Peyer's patch (tissue), 4 donors: ENCODE measurements at places on chromosomes 11 and 22. TPM values are rescaled to one million over a fixed set of nuclear protein-coding genes. Genes with fewer than 3 reads are reported as not detected.

GRCh38 chr11:33931067-33931466 is 39.2 kb upstream of the LMO2 start:
- no peaks in the 10 kb centered on the region for H3K27me3 ChIP-seq
- peak overlapping the region; percentile 75 for H3K27ac ChIP-seq

GRCh38 chr11:27291954-27292636 is 70.9 kb downstream of the CCDC34 start:
- peak overlapping the region; percentile 39 for H3K27ac ChIP-seq
- no peaks in the 10 kb centered on the region for H3K27me3 ChIP-seq
- H3K4me3 ChIP-seq: no peak overlapping the region
- peak; percentile 85 for DNase-seq
- H3K36me3 ChIP-seq: no peaks in the 10 kb centered on the region

The MCAM gene
- 99.9 TPM for total RNA-seq

The OR5T1 gene
- total RNA-seq: not detected

- H3K4me3 ChIP-seq: no peak overlapping the region
- no peaks in the 10 kb centered on the region for H3K4me1 ChIP-seq
- H3K27ac ChIP-seq: no peak overlapping the region
- H3K36me3 ChIP-seq: no peaks in the 10 kb centered on the region
Observed at GRCh38 chr11:100013011-100013410, 674.1 kb upstream of the ARHGAP42 start.

- DNase-seq: no peak
- H3K27ac ChIP-seq: no peak overlapping the region
- H3K27me3 ChIP-seq: no peaks in the 10 kb centered on the region
Observed at GRCh38 chr11:19121646-19122045, 4.7 kb downstream of the ZDHHC13 start.

- peak overlapping the region; percentile 76 for H3K27ac ChIP-seq
- H3K27me3 ChIP-seq: no peaks in the 10 kb centered on the region
- DNase-seq: no peak
- no peaks in the 10 kb centered on the region for H3K4me1 ChIP-seq
Observed at GRCh38 chr11:128465946-128466705, 121.2 kb downstream of the ETS1 start.

DNA sequence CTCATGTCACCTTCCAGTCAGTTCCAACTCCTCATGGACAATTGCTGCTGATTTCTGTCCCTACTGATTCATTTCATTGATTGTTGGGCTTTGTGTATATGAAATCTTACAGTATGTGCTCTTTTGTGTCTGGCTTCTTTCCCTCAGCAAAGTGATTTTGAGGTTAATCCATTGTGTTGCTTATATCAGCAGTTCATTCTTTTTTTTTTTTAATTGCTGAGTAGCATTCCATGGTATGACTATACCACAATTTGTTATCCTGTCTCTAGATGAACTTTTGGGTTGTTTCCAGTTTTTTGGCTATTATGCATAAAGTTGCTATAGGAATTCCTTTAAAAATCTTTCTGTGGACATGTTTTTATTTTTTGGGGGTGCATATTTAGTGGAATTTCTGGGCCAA is 59.9 kb downstream of the NXPE1 start:
- no peaks in the 10 kb centered on the region for H3K36me3 ChIP-seq
- H3K27me3 ChIP-seq: no peaks in the 10 kb centered on the region
- H3K4me1 ChIP-seq: no peaks in the 10 kb centered on the region
- no peak overlapping the region for H3K4me3 ChIP-seq
- no peak for DNase-seq

The KCNC1 gene
- total RNA-seq: 0.13 TPM

GRCh38 chr11:117677729-117678310 is 119.2 kb downstream of the DSCAML1 start:
- DNase-seq: no peak
- H3K27me3 ChIP-seq: no peaks in the 10 kb centered on the region
- H3K27ac ChIP-seq: no peak overlapping the region
- H3K4me3 ChIP-seq: no peak overlapping the region
- H3K36me3 ChIP-seq: no peaks in the 10 kb centered on the region

The DUSP8 gene
- 2.5 TPM for total RNA-seq

DNA sequence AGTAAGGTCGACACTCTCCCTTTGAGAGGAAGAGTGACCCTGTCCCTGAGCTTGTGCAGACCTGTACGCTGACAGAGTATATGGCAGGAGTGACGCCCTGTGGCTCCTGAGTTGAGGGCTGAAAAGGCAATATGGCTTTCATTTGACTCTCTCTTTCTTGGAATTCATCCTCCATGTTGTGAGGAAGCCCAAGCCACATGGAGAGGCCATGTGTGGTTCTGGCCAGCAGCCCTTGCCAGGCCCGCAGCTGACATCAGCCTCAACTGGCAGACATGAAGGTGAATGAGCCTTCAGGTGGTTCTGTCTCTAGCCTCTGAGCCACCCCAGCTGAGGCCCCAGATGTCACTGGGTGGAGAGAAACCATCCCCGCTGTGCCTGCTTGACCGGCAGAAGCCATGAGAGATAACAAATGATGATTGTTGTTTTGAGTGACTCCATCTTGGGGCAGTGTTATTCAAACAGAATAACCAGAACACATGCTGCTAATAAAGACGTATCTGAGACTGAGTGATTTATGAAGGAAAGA is 31.9 kb downstream of the SMIM38 start:
- H3K4me1 ChIP-seq: no peaks in the 10 kb centered on the region
- H3K4me3 ChIP-seq: no peak overlapping the region
- no peak for DNase-seq
- H3K36me3 ChIP-seq: no peaks in the 10 kb centered on the region
- no peaks in the 10 kb centered on the region for H3K27me3 ChIP-seq

The LTO1 gene
- total RNA-seq: 42.6 TPM

The PPP2R1B gene
- 42.0 TPM for total RNA-seq
